ENCODE measurements at places on chromosomes 7 and 10.

DNA sequence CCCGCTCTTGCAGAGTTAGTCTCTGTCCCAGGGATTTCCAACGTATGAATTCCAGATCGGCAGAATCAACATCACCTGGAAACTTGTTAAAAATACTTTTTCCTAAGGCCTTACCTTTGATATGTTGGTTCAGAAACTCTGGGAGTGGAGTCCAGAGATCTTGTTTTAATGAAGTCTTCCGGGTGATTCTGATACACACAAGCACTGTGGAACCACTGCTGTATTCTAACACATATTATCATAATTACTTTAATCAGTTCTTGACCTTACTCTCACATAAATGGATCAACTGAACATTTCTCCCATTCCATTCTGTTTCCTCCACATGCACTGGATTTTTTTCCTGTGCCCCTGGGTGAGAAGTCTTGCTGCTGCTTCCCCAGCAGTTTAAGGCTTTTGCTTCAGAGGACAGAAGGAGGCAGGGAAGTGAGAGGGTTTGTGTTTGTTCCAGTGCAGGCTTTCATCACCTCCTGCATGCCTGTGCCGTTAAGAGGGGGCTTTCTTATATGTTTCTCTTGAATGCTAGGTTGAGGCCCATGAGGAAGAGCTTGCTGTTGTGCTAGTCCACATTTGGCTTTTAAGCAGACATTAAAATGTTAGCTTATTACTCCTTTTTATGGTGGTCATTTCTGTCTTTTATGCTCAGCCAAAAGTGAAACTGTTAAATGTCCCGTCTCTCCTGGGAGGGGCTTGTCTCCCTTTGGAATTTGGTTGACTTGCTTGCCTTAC is 32.4 kb downstream of the CCSER2 start:
- DNase-seq = no peak

- DNase-seq = no peak
These were observed 9.4 kb downstream of the CLDN12 start for GRCh38 chr7:90412458-90413184.

DNA sequence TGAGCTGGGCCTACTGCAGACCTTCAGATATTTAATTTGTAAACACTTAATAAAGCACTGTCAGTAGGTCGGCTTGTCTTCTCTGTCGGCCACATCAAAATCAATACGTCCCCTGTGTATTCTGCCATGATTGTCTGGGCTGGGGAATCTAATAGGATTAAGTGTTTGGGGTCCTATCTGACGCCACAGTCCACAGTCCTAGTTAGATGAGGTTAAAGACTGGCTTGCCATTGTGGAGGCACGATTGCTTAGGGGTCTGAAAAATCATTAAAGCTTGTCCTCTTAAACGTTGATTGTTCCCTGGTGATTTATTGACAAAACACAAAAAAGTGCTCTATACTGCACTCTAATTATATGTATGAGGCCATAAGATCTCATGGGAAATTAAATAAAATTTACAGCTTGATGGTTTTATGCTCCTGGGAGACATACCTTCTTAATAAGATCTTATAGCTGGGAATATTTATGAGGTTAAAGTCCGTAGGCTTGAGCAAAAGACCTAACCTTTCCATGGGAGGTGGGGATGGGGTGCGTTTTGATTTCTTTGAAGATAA is 650.3 kb upstream of the GALNT17 start:
- DNase-seq = no peak

DNA sequence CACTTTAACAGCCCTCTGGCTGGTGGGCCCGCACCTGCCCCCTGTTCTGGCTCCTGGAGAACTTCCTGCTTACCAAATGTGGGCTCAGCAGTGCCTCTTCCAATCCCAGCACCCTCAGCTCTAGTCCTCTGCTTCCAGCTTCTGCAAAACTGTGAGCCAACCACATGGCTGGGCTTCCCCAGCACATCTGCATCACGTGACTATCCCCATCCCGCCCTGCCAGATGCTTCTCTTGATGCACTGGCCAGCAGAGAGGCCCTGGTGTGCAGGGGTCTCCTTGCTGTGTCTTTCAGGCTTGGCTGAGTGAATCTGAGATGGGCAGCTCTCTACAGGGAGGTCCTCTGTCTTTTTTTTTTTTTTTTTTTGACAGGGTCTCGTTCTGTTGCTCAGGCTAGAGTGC is 43.8 kb upstream of the DMBT1 start:
- no peak for DNase-seq

- DNase-seq = no peak
These were observed 25.5 kb upstream of the SLC29A3 start for GRCh38 chr10:71293446-71294084.

DNA sequence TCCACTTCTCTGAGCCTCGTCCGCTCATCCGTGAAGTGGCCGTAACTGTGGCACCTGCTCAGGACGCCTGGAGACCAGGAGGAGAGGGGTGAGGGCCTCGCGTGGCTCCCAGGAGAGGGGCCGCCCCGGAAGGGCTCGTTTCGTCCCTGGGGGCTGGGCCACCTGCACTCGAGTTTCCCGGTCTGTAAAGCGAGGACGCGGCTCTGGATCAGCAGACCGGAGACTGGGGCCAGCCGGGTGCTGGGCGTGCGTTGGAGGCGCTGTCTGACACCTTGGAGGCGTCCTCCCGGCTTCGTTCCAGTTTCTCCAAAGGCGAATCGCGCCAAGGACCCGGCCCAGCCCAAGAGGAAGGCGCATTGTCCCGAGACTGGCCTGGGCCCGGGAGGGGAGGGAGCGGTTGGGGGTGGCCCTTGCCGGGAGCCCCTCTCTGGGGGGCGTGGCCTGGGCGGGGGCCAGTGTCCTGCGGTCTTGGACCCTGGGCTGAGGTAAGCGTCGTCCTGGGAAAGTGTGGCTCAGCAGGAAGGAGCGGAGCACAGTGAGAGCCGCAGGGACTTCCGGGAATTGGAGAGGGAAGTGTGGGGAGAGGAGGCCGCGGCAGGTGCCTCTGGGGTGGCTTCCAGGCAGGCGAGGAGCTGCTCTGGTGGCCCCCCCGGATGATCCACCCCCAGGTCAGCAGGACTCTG is 89.6 kb downstream of the FOXL3 start:
- DNase-seq = no peak

- no peak for DNase-seq
These were observed 67.8 kb upstream of the NPVF start for GRCh38 chr7:25296086-25296485.

- peak; percentile 79 for DNase-seq
These were observed 71.1 kb downstream of the FIGNL1 start for GRCh38 chr7:50379082-50379481.

DNA sequence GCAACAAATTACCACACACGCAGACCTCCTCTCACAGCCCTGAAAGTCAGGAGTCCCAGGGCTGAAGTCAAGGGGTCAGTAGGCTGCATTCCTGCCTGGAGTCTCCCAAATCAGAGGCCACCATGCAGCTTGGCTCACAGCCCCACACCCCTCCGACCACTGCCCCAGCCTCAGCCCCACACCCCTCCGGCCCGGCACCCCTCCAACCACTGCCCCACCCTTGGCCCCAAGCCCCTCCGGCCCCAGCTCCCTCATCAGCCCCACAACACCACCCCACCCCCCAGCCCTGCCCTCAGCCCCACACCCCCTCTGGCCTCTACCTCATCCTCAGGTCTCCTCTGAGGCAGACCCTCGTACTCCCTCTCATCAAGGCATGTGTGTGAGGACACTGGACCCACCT is 85.7 kb downstream of the DIP2C start:
- DNase-seq = no peak

- no peak for DNase-seq
These were observed 26.0 kb upstream of the ZNF735 start for GRCh38 chr7:64180989-64181388.

GRCh38 chr10:33234831-33235237 is 99.6 kb downstream of the NRP1 start:
- DNase-seq = no peak

- DNase-seq = no peak
These were observed 11.7 kb downstream of the MAP3K8 start for GRCh38 chr10:30445711-30446110.

- DNase-seq = no peak
These were observed 5.3 kb upstream of the CACNB2 start for GRCh38 chr10:18134921-18135320.

- DNase-seq = no peak
These were observed 45.5 kb upstream of the SRGN start for GRCh38 chr10:69042417-69042816.

DNA sequence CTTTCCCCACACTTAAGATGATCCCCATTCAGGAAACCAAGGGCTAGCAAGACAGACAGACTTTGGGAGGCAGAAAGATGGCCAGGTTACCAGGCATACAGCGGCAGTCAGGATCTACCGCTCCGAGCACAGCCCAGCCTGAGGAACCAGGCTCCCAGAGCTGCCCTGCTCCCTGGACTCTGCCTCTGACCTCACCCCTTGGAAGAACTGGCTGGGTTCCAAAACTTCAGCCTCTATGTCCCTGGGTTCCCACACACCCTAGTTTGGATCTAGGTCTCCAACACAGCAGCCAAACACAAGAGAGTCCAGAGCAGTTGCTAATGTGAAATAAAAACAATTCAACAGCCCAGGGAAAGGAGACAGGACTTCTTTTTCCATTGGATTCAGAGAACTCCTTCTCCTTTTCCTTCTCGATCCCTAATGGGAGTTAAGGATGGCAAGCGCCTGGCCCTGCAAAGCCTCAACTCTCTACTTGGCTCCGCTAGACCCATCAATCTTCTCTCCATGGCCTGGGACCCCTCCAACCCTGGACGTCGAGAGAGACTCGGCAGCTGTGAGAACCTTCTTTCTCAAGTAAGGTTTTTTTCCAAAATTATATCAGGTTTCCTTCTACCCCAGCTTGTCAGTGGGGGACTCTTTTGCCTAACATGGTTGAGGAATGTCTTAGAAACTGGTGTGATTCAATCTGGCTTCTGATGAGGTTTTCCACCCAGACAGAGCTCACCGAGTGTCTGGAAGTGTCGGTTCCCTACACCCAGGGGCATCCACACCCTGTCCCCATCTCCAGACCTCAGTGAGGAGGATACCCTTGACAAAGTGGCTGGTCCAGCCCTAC is 219.6 kb downstream of the KCNMA1 start:
- DNase-seq = no peak

GRCh38 chr7:128154504-128154903 is 86.6 kb upstream of the LEP start:
- no peak for DNase-seq

DNA sequence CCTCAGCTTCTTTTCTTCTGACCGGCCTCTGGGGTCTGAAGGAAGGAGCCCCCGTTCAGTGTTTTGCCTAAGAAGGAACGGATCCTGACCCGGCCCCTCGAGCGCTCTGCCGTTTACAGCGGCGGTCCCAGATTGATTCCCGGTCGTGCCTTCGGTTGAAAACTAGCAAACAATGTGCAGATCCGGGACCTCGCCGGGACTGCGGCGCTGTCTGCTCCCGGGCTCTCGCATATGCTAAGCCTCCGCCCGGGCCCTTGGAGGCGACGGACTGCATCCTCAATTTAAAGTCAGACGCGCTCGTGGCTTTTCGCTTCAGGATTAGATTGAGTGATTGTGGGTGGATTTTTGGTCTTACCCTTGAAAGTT is 559 bp downstream of the DBF4 start:
- DNase-seq = peak; percentile 24

- DNase-seq = no peak
These were observed 107.2 kb upstream of the LYZL2 start for GRCh38 chr10:30736685-30737232.

- DNase-seq = peak; percentile 11
These were observed at the start of gene CHRM2 for GRCh38 chr7:136868496-136869000. Gene CHRM2, plus strand, starts transcription at chr7:136868652. Its CDS starts 146,214 bp downstream, at chr7:137014866.

GRCh38 chr7:28621369-28621841 is 209.1 kb downstream of the CREB5 start:
- no peak for DNase-seq

- peak; percentile 3 for DNase-seq
These were observed 16.4 kb downstream of the ING3 start for GRCh38 chr7:120966961-120967360.

DNA sequence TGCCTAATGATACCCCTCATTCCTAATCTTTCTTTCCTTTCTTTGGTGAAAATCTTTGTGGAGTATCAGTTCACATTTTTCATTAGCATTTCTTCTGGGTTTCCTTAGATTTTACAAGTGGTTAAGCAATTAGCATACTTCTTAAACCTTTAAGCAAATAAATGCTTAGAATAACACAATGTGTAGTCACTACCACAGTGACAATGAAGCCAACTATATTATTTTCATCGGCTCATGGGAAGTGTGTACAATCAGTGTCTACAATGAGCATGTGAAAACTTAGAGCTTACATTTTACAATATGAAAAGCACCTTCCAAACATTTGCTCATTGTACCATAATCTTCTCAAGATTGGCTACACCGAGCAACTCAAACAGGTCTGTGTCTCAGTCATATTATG is 176.2 kb upstream of the PLXNA4 start:
- no peak for DNase-seq

DNA sequence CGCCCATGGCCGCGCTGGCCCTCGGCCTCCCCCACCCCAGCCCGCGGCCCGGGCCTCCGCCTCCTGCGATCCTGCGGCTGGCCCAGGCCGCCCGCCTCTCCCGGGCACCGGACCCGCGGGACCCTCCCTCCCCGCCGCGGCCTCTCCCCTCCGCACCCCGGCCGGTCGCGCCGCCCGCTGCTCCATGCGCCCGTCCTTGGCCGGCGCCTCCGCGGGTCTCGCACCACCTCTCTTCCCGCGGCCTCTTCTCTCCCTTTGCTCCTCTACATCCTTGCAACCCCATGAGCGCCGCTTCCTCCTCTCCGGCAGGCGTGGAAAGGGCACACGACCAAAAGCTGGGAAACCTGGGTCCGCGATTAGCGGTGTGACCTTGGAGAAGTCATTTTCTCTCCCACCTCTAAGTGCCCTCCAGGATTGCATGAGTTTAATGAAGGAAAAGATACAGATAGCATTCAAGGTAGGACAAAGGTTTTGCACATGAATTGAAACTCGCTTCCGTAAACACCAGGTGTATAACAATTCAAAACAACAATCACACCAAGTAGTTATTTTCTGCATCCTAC is 448 bp upstream of the SRPK2 start:
- peak; percentile 48 for DNase-seq

Measured in NCI-H774 (cell line).